ENCODE measurements at places on chromosomes 1 and 21.

DNA sequence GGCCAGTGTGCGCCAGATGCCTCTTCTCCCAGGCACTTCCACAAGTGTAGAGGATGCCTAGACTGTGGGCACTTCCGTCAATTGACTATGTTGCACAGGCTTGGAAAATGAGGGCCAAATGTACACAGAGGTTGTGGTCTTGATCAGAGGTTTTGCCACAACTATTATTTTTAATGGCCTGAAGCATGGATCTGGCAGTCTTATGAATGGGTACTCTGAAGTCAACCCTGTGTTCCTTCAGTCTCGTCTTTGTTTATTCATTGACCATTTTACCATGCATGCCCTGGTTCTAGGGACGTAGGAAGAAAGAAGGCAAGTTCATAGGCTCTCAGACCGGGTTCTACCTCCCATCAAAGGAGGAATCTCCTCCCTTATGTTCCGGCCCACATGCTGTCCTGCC lies 329.1 kb downstream of the HHAT start:
- DNase-seq = no peak

DNA sequence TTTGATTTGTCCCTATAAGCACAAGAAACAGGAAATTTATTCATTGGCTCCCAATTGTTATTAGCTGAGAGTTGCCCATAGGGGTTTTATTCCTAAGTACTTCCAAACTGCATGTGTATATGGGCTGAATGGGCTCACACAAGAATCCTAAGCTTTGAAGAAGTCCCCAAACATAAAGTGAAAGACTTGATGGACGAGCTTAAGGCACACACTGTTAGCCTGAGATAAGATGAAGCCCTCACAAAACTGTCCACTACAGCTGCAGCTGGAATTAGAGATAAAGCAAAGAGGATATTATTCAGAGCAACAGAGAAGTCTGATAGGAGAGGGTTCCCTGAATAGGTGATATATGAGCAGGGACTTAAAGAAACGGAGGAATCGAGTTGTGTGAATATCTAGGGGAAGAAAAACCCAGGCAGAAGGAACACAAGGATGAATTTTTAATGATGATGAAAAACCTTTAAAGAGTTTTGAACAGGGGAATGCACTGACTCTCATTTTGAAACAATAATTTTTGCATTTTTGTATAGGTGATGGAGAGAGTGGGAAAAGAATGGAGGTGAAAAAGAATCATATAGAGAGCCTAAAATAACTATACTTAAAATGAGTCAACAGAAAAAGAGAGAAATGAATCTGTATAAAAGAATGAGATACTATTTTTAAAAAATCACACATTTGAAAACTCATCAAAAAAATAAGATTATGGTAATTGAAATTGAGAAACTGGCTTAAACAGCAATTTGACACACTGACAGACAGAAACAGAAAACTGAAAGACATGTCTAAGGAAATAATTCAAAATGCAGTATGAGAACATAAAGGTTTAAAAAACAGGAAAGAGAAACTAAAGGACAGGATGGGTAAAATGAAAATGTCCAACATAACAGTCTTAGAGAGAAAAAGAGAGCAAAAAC lies 133.6 kb upstream of the POGK start:
- no peak for DNase-seq

DNA sequence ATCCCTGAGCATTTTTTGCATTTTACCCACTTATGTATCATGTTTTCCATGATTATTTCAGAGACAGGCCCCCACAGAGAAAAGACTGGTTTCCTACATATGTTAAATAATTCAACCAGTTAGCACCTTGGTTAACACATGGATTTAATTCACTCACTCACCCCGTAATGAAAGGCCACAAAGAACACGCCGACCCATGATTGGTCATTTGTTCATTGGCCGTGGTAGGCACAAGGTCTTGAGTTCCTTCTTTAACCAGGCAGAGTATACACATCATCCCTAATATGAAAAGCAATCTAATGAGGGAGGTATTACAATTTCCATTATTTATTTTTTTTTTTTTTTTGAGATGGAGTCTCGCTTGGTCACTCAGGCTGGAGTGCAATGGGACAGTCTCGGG lies 50.6 kb downstream of the RPS6KA1 start:
- no peak for DNase-seq

DNA sequence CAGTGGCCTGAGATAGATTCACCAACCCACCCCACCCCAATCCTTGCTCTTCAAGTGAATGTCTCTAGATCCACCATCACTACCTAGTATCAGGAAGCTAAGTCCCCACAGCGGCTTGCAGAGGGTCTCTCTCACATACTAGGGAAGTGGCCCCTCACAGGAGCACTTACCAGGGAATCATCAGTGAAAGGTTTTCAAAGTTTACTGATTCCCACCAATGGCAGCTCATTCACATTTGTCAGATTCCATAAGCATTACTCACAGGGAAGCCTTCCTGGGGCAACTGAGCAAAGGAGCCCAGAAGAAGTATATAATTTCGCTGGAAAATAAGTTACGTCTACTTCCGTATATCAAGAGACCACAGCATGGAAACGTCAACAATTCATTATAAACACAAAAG lies 120.8 kb downstream of the GREM2 start:
- DNase-seq = no peak

DNA sequence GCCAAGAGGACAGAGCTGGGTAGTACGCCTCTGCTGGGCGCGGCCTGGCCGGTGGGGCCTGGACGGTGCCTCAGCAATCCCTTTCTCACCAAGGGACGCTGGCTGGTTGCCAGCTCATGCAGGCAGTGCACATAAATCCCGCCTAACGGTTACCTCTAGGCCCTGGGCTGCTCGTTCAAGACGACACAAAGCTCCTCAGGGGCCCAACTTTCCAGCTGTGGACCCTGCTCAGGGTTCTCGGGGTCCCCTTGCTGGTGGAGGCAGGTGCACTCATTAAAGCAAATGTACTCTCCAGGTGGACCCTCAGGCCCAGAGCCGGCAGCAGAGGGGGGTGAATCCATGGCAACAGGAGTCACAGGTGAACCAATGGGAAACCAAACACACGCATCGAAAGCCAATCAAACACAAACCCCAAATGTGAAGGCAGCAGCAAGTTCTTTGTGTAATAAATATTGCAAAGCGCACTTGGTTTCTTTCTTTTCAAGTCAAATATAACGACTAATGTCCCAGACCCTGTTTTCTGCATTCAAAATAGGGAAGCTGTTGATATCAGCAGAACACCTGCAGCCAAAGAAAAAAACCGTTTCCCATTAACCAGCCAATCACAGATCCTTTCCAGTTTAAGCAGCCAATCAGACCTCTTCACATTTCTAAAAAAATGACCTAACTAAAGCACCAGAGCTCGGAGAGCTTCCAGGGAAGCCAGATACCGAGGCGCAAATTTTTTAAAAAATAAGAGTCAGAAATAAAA lies 26.1 kb upstream of the CLSTN1 start:
- DNase-seq = no peak

GRCh38 chr1:56064705-56065104 lies 514.7 kb downstream of the PLPP3 start:
- no peak for DNase-seq

All from NCI-H2107 (cell line).